Stimulated activated CD4-positive, alpha-beta T cell treated with anti-CD3 and anti-CD28 coated beads, Interleukin-4, amount 100 ng/mL, for 24 hours (primary cell): ENCODE measurements at places on chromosomes 16 and 17.

GRCh38 chr17:16443511-16444257 lies 28.3 kb downstream of the TRPV2 start:
- DNase-seq: no peak

DNA sequence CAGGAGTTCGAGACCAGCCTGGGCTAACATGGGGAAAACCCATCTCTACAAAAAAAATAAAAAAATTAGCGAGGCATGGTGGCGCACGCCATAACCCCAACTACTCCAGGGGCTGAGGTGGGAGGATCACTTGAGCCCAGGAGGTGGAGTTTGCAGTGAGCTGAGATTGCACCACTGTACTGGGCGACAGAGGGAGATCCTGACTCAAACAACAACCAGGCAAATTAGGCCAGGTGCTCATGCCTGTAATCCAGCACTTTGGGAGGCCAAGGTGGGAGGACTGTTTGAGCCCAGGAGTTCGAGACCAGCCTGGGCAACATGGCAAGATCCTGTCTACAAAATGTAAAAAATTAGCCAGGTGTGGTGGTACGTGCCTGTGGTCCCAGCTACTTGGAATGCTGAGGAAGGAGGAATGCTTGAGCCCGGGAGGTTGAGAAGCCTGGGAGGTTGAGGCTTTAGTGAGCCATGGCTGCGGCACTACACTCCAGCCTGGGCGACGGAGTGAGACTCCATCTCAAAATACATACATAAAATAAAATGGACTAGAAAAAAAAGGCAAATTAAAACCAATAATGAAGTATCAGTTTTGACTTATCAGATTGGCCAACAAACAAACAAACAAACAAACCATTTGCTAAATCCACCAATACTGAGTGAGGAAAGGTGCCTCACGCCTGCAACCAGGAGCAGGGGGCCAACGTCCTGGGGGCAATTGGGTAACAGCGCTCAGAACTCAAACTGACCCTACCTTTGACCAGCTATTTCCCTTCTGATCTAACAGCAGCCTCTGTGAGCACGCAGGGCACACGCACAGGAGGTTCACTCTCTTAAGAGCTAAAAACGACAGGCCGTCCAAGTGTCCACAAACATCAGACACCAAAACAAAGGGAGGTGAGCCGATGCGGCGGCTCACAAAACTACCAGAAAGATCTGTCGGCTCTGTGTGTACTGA lies 19.4 kb upstream of the FASN start:
- no peak for DNase-seq

DNA sequence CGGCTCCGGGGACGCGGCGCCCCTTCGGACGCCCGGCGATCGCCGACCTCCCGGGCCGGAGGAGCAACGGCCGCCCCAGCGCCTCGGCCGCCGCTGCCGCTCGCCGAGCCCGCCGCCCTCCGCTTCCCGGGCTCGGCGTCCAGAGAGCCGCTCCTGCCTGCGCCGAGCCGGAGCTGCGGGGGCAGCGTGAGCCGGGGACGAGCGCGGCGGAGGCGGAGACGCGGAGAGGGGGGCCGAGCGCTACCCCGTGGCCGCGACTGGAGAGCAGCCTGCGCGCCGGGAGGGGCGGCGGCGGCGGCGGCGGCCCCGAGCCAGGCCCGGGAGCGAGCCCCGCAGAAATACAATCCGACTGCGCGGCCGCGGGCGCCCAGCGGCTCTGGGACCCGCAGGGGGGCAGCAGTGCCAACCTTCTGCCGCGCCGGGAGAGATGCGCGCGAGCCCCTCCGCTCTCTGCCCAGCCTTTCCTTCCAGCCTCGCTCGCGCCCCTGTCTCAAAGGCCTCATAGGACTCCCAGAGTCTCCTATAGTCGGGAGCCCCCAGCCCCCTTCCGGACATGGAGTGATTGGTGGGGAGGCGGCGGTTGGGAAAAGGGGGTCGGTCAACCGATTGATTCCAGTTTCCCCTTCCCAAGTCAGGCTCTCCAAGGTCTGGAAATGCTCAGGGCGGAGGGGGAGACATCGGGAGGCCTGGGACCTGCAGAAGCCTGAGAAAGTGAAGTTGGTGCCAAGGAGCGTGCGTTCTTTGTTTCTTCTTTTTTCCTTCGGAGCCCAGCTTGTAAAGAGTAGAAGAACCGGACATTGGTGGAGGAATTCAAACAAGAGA lies 1.0 kb upstream of the SDK2 start:
- peak; percentile 15 for DNase-seq

- no peak for DNase-seq
Observed at GRCh38 chr17:57938061-57938502, 17.1 kb downstream of the CUEDC1 start.

DNA sequence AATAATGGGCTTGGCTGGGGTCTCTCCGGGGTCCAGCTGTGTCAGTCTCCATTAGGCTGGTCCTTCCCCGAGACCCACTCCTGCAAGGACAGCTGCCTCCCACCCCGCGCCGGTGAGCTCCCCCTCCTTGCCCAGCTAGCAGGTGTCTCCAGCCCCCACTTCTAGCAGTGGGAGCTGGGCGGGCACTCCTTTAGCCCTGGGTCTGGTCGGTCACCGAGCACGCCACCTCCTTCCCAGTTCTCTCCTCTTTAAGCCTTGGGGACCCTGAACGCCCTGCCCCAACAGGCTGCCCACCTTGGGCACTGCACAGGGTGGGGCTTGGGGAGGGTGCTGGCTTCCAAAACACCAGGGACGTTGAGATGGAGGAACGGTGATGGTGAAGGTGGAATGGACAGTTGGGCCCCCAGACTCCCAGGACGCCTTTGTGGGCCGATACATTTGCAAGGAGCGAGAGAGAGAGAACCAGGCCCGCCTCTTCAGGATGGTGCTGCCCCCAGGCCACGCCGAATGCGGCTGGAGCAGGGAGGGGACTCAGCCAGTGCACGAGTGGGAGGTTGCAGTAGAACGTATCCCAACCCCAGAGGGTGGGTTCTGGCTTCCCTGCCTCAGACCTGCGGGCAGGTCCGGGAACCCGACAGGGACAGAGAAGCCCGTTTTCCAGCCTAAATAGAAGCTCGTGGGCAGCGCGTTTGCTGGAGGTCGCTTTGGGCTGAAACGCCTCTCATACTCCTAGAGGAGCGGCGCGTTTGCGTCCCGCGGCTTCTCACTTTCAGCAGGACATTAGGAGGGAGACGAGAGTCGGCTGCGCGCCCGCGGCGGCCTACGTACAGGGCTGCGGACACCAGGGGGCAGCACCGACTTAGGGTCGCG lies 10.7 kb downstream of the TBX2 start:
- DNase-seq: peak; percentile 73

DNA sequence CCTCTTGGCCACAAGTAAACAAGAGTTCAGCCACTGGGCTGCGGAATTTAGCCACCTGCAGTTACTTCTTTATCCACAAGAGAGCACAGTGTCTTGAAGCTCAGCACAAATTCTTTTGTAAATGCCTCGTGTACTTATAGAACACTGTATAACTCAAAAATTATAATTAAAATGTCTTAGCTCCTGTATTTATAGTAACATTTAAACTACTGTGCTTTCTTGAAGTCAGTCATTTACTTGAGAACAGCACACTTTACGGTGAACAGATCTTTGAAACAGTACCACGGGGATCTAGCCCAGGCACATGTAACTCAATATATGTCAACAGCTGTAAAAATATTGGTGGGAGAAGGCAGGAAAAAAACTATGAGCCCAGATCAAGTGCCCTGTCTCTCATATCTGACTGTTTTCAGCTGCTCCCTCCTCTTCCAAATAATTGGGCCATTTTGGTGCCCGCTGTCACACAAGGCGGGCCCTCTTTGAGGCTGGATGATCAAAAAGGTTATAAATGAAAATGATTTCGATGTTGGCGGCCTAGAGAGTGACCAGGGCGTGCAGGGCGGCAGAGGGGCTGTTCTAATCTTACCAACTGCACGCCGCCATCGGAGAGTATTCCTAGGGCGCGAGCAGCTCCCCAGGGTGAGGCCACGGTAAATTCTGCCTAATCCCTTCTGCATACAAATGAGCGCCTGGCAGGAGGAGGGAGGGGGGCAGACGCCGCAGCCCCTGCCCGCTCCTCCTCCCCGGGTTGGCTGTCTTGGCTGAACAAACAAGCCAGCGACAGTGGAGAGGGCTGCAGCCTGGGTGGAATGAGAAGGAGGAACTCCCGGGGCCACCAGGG lies 183.2 kb downstream of the C16orf78 start:
- DNase-seq: no peak

GRCh38 chr16:82016263-82016662 lies 5.0 kb upstream of the SDR42E1 start:
- DNase-seq: no peak

GRCh38 chr17:703081-703875 lies 11.4 kb downstream of the VPS53 start:
- DNase-seq: no peak

- DNase-seq: no peak
Observed at GRCh38 chr17:7315570-7316235, 543 bp upstream of the GPS2 start.

- DNase-seq: no peak
Observed at GRCh38 chr17:75603123-75603522, 15.5 kb downstream of the MYO15B start.

DNA sequence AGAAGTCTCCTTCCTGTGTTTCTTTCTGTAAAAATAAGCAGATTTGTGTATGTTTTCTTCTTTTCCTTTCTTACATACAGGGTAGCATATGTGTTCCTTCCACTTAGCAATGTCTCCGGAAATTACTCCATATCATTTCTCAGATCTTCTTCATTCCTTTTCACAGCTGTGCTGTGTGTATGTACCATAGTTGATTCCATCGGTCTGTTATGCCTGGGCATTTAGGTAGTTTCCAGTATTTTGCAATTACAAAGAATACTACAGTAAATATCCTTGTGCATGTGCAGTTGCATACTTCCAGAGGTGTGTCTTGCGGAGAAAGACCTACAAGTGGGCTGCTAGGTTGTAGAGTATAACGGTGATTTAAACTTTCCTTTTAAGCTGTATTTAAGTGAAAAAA lies 69.8 kb downstream of the CLEC16A start:
- DNase-seq: no peak

DNA sequence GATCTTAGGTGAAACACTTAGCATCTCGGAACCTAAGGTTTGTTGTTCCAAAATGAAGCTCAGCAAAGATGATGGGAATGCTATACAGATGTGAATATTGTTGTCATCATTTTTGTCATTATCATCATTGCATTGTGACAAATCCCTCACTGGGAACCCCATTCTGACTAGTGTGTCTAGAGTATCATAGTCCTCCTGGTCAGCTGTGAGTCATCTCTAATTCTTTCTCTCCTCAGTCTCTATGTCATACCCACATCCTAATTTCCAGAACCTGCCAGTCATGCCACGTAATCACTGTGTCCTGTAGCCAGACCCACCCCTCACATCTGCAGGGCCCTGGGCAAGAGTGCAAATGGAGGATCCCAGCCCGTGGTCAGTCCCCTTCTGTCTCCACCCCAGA lies 60.5 kb upstream of the CLEC3A start:
- DNase-seq: no peak

DNA sequence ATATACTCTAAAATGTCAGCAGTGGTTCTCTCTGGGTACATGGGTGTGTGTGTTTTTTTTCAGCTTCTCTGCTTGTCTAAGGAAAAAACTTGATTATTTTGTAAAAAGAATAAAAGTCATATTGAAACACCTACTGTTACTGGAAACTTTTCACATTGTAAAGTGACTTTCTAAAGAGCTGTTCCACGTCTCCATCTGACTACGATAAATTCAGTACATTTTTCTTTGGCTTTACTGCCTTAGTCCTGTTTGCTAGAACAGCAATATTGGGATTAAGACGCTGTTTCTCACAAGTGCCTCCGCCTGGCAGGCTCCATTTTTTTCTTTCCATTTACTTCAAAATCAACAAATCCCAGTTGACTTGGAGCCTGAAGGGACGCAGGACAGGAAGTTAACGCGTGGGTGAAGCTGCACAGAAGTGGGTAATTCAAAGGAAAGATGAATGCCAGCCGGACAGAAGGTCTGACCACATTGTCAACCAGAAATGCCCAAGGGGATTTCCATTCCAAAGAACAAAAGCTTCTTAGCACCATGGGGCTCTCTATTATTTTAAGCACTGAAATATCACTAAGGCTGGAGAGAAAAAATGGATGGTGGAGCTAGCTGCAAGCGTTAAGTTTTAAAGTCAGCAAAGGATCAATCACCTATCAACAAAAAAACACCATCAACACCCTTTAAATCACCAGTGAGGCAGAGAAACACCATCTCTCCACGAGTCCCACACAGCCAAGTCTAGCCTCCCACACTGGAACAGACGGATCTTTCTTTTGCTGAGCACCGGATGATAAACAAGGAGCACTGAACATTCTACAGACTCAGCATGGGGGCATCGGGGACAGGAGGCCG lies 8.4 kb downstream of the GLOD4 start:
- no peak for DNase-seq

- DNase-seq: no peak
Observed at GRCh38 chr16:9647981-9648701, 534.1 kb downstream of the GRIN2A start.

- DNase-seq: no peak
Observed at GRCh38 chr17:80768936-80769335, 222.7 kb upstream of the CHMP6 start.

DNA sequence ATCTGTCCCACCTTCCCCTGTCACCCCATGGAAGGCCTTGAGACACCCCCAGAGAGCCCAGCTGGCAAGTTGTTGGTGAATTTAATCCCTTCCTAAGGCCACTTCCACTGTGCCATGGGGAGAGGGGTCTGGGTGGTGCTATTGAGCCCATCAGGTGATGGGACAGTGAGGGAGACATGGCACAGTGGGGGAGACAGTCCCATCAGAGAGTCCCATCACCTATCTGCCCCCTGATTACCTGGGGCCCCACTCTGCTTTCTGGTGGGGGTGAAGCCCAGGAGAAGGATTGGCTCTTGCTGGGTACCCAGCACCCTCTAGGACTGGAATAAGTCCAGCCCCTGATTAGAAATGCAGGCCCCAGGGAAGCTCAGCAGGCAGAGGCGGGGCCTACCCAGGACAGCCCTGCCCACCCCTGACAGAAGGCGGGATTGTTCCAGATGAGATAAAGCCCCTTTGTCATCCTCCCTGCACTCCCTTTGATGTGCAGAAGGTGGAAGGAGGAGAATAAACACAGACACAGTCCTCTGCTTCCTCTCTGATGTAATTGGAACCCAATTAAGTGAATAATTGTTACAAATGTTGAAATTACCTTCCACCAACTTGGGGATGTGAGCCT lies 18.9 kb downstream of the TMEM132E start:
- DNase-seq: no peak

DNA sequence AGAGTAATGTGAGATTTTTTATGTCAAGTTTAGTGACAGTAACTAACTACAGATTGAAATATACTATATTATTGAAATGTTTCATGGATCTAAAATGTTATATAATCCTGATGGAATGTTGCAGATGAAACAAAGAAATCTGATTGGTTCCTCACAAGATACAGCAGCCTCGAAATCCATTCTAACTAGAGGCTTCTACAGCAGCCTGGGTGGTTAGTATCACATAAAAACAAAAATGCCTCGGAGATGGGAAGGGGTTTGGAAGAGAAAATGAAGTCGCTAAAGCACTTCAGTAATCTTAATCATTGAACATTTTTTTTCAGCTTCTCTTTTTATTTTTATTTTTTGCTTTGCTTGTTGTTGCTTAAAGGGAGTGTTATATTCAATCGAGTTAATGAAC lies 75.2 kb downstream of the TANC2 start:
- no peak for DNase-seq

GRCh38 chr17:61756561-61756960 lies 106.8 kb downstream of the BRIP1 start:
- no peak for DNase-seq

- no peak for DNase-seq
Observed at GRCh38 chr16:80377096-80377956, 163.5 kb upstream of the DYNLRB2 start.
